ENCODE measurements at places on chromosomes 12 and 14. TPM values are rescaled to one million over a fixed set of nuclear protein-coding genes. Genes with fewer than 3 reads are reported as not detected.
A peak's percentile ranks its signal among the peaks of the same experiment; 100 is the strongest.

FGD6 gene
- total RNA-seq = 28.3 TPM

- DNase-seq = peak; percentile 15
Observed at GRCh38 chr12:94994312-94994711, 9.2 kb downstream of the NDUFA12 start.

TSPAN8 gene
- total RNA-seq = 4.2 TPM

DNA sequence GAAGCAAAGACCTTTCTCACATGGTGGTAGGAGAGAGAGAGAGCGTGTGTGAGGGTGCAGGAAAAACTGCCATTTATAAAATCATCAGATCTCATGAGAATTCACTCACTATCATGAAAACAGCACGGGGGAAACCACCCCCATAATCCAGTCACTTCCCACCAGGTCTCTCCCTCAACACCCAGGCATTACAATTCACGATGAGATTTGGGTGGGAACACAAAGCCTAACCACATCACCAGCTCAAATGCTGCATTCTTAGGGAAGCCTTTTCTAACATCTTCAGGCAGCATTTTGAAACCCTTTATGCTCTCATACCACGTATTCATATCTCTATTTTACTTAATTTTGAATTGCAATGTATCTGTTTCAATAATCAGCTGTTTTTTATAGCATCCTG lies 165.9 kb downstream of the TMTC3 start:
- DNase-seq = no peak

RHOJ gene
- total RNA-seq = 0.28 TPM

- DNase-seq = peak; percentile 99
Observed at GRCh38 chr12:52280319-52280795, 5.9 kb downstream of the KRT86 start.

DNA sequence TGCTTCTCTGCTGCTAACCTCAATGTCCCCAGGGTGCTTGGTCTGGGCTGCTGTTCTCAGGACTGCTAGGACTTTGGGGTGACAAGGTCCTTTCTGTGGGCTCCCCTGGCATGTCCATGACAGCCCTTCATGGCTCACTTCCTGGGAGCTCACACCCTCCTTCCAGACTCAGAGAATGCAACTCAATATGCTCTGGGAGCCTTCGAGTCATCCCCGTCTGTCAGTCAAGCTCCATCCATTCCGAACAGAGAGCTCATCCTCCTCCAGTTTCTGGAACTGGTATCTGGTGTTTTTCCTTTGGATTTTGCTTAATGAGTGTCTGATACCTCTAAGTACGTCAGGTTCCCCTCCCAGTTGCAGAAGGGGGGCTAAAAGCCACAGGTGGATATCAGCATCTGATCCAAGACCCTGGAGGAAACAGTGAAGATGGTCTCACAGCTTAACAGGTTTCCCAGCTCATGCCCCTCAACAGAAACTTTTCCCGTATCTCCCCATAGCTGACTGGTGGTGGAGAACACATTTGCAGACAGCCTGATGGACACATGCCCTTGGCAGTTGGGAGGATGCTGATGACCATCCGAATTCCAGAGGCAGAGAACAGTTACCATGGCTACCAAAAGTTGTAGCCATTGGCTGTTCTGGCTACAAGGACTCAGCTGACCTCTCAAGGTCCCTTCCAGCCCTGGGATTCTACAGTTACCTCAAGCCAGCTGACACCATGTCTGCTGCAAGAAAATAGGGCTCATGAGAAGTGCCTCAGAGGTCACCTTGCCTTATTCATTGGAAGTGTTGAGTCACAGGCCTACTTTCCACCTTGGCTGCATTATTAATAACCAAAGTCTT lies 9.5 kb upstream of the RAB35 start:
- no peak for DNase-seq

- DNase-seq = no peak
Observed at GRCh38 chr12:53057816-53058500, 8.1 kb downstream of the TNS2 start.

CCDC85C gene
- total RNA-seq = 96.6 TPM

- DNase-seq = no peak
Observed at GRCh38 chr14:79062226-79062625, 892.1 kb downstream of the NRXN3 start.

HSP90B1 gene
- total RNA-seq = 503 TPM

- no peak for DNase-seq
Observed at GRCh38 chr14:78227248-78228077, 57.3 kb downstream of the NRXN3 start.

ACSM4 gene
- total RNA-seq = not detected

DNA sequence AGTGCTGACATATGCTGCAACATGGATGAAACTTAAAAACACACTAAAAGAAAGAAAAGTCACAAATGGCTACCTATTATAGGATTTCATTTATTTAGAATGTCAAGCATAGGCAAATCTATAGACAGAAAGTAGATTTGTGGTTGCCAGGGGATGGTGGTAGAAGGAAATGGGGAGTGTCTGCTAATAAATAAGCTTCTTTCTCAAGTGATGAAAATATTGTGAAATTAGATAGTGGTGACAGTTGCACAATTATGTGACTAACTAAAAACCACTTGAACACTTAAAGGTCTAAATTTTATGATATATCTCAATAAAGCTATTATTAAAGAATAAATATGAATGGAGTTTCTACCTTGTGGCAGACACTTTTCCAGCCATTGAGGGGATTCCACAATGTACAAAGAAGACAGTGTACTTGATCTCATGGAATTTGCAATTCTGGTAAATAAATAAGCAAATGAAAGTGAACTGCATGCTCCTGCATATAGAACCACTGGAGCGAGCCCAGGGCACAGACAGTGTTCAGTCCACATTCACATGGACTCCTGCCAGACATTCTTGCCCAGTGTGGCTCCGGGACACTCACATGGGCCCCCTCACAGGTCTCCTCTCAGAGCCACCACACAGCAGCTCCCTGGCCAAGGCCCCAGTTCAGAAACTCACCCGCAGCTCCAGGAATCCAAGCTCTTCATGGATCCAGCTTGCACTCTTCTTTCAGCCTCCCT lies 107.1 kb upstream of the ARID2 start:
- no peak for DNase-seq

- no peak for DNase-seq
Observed at GRCh38 chr14:105071942-105072341, 6.7 kb upstream of the GPR132 start.

- no peak for DNase-seq
Observed at GRCh38 chr14:55031190-55031589, 4.2 kb downstream of the SOCS4 start.

- DNase-seq = no peak
Observed at GRCh38 chr14:74867673-74868072, 8.3 kb downstream of the PROX2 start.

TAS2R13 gene
- 0.39 TPM for total RNA-seq

DNA sequence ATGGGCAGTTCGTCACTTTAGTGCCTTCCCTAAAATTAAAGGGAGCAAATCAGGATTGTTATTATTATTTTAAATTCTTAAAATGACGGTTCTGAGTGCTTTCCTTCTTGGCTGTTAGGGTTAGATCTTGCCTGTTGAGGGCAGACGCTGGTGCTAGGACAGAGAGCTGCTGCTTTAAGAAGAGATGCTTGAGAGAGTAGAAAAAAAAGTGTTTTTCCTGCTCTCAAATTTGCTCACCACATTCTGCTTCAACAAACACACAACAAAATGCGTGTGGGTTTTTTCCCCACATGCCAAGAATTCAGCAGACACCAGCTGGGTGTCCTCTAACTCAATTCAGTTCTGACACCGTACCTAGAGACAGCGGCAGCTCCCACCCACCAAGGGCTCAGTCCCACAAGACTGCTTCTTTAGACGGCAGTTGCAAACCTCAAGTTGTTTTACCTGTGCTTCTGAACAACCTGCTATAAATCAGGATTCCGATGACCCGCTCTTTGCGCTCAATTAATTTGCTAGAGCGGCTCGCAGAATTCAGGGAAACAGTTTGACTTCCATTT lies 75.8 kb upstream of the RIN3 start:
- DNase-seq = no peak

- DNase-seq = no peak
Observed at GRCh38 chr14:60089221-60089620, 2.5 kb upstream of the PCNX4 start.

KRT77 gene
- not detected for total RNA-seq

DNA sequence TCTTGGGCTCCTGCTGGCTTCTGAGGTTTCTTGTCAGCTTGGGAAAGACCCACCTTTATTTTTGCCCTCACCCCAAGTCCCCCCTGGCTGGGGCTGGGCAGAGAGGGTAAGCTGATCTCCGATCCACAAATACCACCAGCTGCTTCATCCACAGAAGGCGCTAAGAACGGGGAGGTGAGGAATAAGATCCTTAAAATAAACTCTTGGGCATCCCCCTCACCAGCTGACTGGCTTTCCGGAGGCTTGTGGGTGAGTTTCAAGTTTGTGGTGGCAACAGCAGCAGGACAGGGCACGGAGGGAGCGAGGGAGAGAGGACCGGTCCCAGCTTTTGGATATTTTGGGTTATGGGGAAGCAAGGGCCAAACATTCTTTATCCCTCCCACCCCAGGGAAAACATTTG lies 20.8 kb upstream of the HSPB8 start:
- no peak for DNase-seq

DNA sequence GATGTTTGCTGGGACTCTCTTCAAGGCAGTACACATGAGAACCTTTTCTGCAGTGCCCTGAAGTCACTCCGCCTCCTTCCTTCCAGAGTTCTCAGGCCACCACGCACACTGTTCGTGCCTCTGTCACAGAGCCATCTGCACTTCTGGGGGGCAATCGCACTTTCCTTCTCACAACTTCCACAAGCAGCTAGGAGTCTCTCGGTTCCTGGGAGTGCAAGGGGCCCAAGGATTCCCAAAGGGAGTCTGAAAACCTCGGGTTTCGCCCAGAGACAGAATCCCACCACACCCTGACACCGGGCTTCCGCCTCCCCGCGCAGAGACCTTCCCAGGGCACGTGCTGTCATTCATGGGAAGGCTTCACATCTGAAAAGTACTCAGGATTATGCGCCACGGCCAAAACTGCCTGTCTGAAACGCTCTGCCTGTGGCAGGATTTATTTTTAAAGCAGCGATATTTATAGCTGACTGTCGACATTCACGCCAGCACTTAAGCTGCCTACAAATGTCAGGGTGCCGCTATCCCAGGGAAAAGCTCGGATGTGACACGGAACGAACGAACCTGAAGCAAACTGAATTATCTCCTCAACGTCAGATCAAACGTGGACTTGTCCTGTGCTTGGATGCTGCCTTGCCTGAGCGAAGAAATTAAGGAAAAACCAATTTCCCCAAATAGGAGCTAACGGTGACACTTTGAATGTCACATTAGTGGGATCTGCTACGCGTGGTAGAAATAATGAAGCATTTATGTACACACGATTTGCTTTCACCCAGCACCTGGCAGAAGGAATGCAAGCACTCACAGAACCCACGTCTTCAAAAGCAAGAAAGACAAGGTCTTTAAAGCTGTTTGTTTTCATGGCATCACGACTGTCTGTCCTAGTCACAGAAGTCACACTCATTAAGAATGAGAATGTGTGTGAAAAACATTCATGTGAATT lies 154.0 kb downstream of the PIWIL1 start:
- no peak for DNase-seq

DNA sequence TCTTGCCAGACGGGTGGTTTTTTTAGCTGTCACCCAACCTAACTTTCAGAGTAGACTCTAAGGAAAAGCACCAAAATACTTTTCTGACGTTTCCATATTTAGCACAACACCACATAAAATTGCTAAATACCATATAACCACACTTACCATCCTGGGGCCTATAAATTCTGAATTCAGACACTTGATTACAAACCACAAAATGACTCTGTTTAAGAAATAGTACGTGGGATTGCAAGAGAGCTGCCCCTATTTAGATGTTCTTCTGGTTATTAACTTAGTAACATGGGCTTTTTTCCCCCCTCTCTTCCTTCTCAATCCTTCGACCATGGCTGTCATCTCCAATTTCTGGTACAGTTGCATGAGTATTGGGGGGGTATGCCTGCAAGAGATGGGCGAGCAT lies 287.7 kb downstream of the BMP4 start:
- no peak for DNase-seq

DNA sequence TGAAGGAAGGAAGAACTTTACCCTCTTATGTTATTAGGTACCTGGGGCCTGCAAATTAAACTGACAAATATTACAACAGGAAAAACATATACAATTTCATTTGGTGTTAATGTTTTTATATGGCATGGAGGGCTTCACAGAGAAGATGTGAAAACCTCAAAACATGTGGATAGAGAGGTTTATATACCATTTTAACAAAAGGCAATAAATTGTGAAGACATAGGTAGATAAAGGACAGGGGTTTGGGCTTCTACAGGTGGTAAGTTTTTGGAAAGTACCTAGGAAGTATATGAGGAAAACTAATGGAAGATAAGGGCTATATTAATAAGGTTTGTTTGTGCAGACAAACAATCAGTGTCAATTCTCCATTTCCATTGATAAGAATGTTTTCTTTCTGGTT lies 95.1 kb upstream of the ATF7IP start:
- no peak for DNase-seq

AMDHD1 gene
- 0.54 TPM for total RNA-seq

DNA sequence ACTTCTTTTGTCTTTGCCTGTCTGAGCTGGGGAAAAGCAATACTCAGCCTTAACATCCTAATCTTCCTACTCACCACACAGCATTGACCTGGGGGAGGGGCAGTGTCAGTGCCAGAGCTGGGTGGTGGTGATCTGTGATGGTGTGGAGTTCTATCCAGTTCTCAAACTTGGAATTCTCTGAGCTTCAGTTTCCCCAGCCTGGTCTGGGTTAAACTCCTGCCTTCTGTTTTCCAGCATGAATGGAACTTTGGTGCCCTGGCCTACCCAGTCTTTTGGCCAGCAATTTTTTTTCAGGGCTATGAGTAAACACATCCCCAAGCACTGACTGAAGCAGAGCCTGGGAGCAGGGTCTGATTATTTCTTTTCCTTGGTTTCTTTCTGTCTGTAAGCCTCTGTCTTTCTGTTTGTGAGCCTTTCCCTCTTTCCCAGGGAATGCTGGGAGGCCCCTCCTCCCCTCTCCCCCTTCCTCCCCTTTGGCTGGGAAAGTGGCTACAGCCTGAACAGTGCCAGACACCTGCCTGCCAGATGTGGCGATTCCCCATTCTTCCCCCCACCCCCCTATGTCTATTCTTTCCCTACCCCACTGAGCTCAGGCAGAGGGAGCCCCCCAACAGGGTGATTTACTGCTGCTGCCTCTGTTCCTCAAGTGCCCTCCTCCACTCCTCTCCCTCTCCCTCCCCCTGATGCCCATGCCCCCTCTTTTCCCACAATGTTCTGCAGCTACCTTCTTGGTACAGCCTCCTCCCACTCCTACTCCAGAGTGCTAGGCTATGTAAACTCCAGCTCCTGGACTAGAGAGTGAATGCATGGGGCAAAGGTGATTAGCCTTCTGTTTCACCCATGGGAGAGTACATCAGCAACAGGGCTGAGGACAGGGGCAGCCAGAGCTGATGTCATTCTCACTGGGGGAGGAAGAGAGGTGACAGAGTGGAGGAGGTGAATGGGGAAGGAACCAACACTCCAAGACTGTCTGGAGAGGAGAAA lies 11.1 kb downstream of the GPR84 start:
- DNase-seq = no peak

- DNase-seq = no peak
Observed at GRCh38 chr12:67837876-67838275, 151.4 kb upstream of the IFNG-AS1 start.

- no peak for DNase-seq
Observed at GRCh38 chr12:19778797-19779196, 339.5 kb downstream of the AEBP2 start.

All from Panc1 (cell line).